ENCODE measurements at places on chromosomes 2 and 18.

DNA sequence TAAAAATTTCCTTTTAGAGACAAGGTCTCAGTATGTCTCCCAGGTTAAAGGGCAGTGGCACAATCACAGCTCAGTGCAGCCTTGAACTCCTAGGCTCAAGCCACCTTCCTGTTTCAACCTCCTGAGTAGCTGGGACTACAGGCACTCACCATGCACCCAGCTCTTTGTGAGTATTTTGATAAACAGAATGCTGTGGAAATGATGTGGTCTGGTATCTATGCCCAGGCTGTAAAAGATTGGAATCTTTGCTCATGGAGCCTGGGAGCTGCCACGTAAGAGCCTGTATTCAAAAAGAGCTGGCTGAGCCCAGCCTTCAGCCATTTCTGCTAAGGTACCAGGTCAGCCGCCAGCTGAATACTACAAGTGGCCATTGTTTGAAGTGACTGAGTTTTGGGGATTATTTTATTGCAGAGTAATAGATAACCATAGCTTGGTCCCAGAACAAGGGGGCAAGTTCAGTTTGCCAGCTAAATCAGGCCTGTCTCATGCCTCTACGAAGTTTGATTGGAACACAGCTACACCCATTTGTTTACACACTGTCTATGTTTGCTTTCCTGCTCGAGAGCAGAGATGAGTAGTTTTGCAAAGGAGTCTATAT lies 21.3 kb upstream of the ARL5A start:
- DNase-seq, result no peak

DNA sequence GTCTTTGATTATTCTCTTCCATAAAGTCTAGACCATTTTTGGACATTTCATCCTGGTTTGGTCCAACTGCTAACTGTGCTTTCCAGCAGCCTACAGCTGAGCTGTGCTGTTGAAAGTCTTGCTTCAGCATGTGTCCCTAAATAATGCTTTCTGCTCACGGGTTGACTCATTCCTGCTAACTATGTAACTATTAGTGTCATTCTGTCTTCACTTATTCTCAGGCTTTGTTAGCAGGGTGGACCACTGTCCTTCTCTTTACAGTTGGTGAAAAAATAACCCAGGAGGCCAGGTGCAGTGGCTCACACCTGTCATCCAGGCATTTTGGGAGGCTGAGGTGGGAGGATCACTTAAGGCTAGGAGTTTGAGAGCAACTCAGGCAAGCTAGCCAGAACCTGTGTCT lies 8.9 kb downstream of the ADAM23 start:
- no peak for DNase-seq

DNA sequence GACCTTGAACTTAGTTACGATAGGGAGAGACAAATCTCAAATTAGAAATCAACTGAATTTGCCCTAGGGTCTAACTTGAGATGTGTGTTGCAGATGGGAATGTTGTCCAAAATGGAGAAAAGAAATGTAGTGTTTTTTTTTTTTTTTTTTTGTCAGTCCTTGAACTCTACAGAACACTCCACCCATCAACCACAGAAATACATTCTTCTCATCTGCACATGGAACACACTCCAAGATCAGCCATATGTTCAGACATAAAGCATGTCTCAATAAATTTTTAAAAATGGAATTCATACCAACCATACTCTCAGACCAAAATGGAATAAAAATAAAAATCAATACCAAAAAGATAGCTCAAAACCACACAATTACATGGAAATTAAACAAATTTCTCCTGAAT lies 526.5 kb downstream of the FBXO15 start:
- DNase-seq, result no peak

- DNase-seq, result no peak
Measured at GRCh38 chr2:39546937-39547336, 109.9 kb upstream of the MAP4K3 start.

DNA sequence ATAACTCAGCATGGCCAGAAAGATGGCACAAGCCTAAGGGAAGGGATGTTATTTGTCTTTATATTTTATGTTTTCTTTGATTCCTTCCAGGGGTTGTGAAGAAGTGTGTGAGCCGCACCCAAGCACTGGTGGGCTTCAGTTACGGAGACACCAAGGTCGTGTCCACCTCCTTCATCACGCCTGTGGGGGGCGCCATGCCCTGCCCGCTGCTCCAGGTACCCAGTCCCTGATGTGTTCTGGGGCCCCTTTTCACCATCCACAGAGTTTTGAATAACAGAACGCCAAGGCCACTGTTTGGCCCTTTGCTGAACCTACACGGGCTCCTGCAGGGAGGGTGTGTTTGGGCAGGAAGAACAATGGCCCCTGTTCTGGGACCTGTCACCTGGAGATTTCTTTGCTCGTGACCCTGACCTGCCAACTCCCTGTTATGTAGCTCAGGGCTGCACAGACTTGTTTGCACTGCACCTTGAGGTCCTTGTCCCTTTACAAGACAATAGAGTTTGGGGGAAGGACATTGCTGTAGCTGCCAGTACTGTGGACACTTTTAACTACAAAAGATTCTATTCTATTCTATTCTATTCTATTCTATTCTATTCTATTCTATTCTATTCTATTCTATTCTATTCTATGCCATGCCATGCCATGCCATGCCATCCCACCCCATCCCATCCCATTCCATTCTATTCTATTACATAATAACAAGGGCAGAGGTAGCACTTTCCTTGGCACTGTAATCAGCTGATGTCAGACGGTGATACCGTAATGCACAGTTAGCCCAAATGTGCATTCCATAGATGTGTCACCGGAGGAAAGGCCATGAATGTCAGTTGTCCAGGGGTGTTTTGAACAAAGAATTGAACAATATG lies 48.2 kb upstream of the CNGA3 start:
- DNase-seq, result no peak

DNA sequence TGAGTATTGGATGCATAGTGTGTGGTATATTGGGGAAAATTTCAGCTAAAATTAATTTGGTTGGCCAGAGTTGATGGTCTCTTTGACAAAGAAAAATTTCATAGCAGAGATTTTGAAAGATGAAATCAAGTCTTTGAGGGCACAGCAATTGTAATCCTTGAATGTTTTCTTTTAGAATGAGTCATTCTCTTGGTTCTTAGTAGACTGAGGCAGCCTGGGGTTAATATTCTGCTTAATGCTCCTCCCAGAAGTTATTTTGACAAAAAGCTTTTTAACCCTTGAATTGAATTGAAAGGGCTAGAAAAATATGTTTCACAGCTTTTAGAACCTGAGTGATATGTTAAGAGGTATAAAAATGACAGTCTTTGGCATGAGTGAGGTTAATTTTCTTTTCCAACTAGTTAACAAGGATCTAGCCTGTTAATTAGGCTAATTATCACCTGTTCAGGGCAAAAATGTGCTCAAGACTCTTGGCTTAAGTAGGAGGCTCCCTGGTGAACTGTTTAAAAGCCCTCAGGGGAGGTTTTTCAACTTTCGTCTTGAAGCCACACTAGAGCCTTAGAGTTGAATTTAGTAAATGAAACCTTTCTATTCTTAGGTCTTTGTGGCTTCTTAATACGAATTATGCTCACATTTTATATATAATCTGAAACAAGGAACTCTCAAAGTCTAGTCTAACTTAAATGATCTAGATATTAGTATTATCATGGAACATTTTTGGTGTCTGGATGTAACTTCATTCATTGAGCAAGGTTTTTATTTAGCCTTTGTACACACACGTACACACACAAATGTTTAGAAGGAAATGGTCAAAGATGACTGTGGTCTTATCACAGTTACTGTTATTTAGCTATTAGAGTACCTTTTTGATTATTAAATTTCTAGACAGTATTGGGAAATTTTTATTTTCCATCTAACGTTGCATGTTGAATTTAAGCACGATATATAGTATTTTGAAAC lies 272.5 kb downstream of the ZNF407 start:
- DNase-seq, result no peak

DNA sequence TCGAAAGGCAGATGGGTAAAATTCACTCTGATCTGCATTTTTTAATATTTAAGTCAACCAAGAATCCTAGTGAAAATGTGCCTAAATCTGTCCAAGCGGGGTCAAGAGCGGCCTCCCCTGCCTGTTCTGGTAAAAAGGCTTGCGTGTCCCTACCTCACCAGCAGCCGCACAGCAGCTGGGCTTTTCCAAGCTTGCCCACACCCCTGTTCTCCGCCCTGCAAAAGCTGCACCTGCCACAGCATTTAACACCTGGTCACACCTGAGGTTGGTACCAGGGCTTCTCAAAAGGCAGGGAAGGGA lies 25.8 kb upstream of the TMEM182 start:
- DNase-seq, result no peak

DNA sequence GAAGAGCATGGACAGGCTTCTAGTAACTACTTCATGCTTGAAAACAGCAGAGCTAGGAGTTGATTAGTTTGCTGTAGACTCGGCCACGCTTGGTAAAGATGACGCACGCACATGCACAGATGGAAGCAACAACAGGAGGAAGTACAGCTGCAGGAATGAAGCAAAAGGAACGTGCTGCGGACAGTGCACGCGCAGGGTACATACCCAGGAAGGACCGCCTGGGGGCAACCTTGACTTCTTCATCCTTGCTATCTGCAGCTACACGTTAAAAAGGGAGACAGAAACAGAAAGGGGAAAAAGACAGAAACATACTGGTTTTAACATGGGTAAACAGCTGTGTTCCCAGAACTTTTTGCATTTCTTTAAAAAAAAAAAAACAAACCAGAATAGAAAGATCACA lies 17.7 kb downstream of the SLC66A2 start:
- no peak for DNase-seq

- no peak for DNase-seq
Measured at GRCh38 chr2:176508984-176509740, 239.9 kb downstream of the MTX2 start.

GRCh38 chr2:43023791-43024514 lies 202.5 kb downstream of the ZFP36L2 start:
- no peak for DNase-seq

DNA sequence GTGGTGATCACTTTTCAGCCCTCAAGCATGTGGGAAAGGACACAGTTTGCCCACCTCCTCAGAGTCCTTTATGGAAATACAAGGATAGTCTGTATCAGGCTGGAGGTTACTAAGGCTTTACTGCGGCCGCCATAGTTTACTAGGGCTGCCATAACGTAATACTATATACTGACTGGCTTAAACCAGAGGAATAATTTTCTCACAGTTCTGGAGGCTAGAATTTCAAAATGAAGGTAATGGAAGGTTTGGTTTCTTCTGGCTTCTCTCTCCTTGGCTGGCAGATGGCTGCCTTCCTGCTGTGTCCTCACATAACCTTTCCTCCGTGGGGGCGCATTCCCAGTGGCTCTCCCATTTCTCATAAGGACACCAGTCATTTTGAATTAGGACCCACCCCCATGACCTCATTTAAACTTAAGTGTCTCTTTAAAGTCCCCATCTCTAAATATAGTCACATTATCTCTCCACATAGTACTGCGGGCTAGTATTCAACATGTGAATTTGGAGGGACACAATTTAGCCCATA lies 12.5 kb upstream of the ATIC start:
- DNase-seq, result no peak

- no peak for DNase-seq
Measured at GRCh38 chr2:62363166-62363565, 142.8 kb downstream of the TMEM17 start.

- DNase-seq, result no peak
Measured at GRCh38 chr18:79468119-79468789, 72.5 kb downstream of the NFATC1 start.

- DNase-seq, result no peak
Measured at GRCh38 chr2:203949228-203949627, 12.7 kb downstream of the ICOS start.

- no peak for DNase-seq
Measured at GRCh38 chr2:71759060-71759459, 305.7 kb downstream of the DYSF start.

DNA sequence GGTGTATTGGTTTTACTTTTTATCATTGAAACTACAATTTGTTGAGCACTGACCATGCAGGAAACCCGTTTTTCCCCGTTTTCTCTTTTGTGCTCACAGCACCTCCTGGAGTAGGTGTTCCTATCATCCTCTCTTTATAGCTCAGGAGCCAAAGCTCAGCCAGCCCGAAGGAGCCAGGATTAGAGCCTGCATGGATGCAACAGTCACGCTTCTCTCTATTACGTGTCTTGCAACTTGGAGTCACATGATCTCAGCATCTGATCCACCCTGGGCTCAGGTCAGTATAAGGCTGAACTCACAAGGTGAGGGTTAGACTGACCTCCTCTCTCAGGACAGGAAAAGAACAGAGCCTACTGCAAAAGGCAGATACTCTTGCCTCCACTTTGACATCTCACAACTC lies 150.5 kb downstream of the MBP start:
- no peak for DNase-seq

DNA sequence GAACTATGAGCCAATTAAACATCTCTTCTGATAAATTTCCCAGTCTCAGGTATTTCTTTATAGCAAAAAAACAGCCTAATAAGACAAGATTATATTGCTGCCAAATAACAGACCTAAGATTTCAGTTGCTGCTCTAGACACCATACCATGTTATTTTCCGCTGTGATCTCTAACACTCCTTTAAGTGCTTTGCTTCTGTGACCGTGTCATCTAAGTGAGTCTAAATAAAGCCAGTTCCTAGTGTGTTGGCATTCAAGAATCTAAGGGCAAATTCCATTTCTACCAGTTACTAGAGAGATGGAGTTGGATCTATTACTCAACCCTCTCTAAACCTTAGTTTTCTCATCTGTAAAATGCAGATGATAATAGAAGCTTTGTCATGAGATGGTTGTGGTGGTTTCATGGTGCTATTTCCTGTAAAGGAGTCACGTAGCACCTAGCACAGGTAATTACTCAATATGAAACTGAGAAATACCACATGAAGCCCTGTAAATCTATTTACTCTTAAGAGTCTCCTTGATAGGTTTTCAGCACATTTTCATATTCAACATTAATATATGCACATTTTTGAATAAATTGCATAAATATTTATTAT lies 40.5 kb downstream of the SPHKAP start:
- DNase-seq, result no peak

GRCh38 chr2:19932928-19933327 lies 31.1 kb upstream of the TTC32 start:
- no peak for DNase-seq

DNA sequence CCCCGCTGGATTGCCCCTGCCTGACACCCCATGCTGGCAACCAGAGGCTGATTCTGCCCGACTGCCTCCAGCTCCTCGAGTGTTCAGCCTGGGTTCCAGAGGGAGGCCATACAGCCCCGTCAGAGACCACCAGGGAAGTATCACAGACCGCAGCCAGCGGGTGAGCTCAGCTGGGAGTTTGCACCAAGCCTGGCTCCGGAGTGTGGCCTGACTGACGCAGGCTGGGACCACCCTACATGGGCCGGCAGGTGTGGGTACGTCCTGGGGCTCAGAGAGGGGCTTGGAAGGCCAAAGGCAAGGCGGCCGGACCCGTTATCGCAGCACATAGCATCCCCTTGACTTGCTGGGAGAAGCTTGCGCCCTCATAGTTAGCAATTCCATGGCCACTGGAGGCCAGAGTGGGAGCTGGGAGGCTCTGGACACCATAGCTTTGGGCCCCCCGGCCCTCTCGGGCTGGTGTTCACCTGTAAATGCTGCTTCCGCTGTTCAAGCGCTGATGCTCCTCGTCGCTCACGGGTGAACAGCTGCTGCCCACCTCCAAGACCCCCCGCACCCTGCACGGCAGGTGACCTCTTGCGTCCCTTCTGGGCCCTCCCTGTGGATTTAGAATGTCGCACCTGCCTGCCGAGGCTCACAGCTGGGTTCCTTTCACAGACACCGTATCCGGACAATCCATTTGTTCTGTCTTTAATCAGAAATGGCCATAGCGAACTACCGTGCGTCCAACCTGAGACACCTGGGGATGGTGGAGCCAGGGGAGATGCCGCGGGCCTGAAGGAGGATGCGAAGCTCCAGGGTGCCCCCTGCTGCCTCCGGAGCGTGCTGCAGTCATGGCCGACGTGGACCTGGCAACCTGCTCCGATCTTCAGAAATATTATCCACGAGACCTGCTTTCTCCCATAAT lies 31.2 kb upstream of the SLC66A3 start:
- DNase-seq, result peak; percentile 68

Data from stimulated activated CD4-positive, alpha-beta T cell treated with anti-CD3 and anti-CD28 coated beads, Interleukin-1b, Interleukin-23, amount 100 ng/mL, for 4 hours (primary cell).